Left ventricle myocardium inferior (tissue), 1 donor: ENCODE measurements at places on chromosomes 16 and 17.

DNA sequence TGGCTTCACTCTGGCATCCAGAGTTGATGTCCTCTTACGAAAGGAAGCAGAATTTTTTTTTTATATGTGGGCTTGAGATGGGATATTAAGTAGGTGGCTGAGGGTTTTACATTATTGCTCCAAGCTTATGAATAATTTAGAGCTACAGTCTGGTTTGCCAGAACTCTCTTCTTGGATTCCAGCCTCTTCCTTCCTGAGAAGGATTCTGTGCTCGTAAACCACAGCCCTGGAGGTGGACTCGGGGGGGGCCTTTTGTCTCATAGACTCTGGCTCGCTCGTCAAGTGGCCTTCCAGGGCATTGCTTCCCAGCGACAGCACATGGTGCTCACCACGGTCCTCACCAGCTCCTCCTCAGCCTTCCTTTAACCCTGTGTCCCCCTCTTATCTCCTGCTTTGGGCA, 43.2 kb downstream of the TMEM11 start:
- peaks cover 92% of the 10 kb centered on the region for H3K4me1 ChIP-seq
- peak overlapping the region; percentile 49 for H3K27ac ChIP-seq
- no peak for DNase-seq
- H3K4me3 ChIP-seq: no peak overlapping the region
- H3K27me3 ChIP-seq: no peaks in the 10 kb centered on the region

DNA sequence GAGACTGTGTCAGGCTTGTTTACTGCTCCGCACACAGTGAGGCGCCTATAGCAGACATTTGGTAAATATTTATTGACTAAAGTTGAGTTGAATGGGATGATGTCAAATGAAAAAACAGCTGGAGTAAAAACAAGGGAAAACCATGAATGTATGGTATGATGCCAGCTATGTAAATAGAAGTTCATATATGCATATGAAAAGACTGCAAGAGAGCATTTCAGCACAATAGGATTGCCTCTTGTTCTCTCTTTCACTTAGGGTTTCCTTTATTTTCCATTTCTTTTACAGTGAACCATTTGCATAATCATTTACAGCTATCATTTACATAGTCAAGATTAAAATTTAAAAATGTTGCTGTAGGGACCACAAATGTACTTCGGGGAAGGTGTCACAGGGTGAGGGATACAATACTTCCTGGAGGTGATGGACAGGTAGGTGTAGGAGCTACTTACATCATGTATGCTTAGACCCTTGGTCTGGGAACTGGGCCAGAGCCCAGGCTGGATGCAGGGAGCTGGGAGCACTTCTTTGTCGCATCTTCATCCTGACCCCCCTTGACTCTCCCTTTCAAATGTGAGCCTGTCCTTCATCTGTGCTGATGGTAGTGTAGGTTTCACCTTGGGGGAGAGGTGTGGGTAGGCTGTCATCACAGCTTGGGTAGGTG, 113.3 kb downstream of the UTP18 start:
- H3K27ac ChIP-seq: no peak overlapping the region
- no peaks in the 10 kb centered on the region for H3K36me3 ChIP-seq
- H3K4me3 ChIP-seq: no peak overlapping the region
- DNase-seq: no peak
- no peaks in the 10 kb centered on the region for H3K4me1 ChIP-seq

- peak overlapping the region; percentile 50 for H3K4me3 ChIP-seq
- H3K27ac ChIP-seq: no peak overlapping the region
- H3K4me1 ChIP-seq: peaks cover 6% of the 10 kb centered on the region
- no peaks in the 10 kb centered on the region for H3K36me3 ChIP-seq
- H3K27me3 ChIP-seq: no peaks in the 10 kb centered on the region
Observed at GRCh38 chr17:55845385-55845784, 94.5 kb downstream of the PCTP start.

- no peak overlapping the region for H3K4me3 ChIP-seq
- H3K27ac ChIP-seq: no peak overlapping the region
- H3K36me3 ChIP-seq: no peaks in the 10 kb centered on the region
Observed at GRCh38 chr17:83160443-83161297, 81.3 kb downstream of the METRNL start.

DNA sequence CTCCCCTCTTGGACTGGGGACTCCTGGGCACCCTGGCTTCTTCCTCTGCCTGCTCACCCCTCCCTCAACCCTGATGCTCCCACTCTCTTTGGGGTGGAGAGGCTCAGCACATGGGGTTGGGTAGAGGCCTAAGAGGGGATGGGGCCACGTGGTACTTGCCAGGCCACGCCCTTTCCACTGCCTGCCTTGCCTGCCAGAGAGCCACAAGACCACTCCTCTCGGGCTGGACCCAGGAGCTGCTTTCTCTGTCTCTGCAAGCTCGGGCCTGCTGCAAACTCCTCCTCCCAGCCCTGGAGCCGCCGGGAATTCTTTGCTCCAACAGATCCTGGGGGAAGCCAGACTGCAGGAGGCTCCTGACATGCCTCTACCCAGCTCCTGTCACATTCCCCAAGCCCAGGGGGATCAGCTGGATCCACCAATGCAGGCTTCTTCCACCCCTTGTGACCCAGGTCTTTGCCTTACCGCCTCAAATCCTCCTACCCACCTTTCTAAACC, 11.8 kb downstream of the DLX4 start:
- peaks cover 99% of the 10 kb centered on the region for H3K27me3 ChIP-seq
- H3K4me1 ChIP-seq: no peaks in the 10 kb centered on the region
- DNase-seq: no peak
- H3K36me3 ChIP-seq: no peaks in the 10 kb centered on the region
- no peak overlapping the region for H3K4me3 ChIP-seq

DNA sequence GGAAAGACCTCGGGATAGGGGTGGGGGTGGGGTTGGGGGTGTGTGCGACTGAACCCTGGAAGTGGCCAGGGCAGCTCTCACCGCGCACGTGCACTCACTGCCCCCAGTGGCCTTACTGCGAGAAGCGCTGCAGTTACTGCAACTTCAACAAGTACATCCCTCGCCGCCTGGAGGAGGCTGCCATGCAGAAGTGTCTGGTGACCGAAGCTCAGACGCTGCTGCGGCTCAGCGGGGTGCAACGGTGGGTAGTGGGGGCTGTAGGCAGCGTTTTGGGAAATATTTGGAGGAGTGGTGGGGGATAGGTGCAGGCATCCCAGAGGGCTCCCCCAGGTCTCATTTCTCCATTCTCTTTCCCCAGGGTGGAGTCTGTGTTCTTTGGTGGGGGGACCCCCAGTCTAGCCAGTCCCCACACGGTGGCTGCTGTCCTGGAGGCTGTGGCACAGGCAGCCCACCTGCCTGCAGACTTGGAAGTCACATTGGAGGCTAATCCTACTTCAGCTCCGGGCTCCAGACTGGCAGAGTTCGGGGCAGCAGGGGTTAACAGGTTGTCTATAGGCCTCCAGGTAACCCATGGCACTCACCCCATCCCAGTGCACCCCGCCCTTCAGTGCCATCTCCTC, 972 bp downstream of the RSAD1 start:
- DNase-seq: peak; percentile 70
- H3K4me1 ChIP-seq: peaks cover 56% of the 10 kb centered on the region
- peak overlapping the region; percentile 90 for H3K27ac ChIP-seq
- H3K36me3 ChIP-seq: peaks cover 26% of the 10 kb centered on the region
- peak overlapping the region; percentile 85 for H3K4me3 ChIP-seq
- peaks cover 12% of the 10 kb centered on the region for H3K27me3 ChIP-seq

DNA sequence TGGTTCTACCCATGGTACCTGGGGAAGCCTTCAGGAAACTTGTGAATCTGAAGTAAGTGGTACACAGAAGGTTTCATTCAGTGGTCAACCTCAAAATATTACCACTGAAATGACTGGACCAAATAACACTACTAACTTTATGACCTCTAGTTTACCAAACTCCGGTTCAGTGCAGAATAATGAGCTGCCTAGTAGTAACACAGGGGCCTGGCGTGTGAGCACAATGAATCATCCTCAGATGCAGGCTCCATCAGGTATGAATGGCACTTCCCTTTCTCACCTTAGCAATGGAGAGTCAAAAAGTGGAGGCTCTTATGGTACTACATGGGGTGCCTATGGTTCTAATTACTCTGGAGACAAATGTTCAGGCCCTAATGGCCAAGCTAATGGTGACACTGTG, 55.9 kb upstream of the SLC5A11 start:
- peaks cover 18% of the 10 kb centered on the region for H3K4me1 ChIP-seq
- no peaks in the 10 kb centered on the region for H3K27me3 ChIP-seq
- H3K36me3 ChIP-seq: peaks cover 77% of the 10 kb centered on the region
- no peak for DNase-seq
- no peak overlapping the region for H3K27ac ChIP-seq

GRCh38 chr16:3063625-3064386, 1.6 kb upstream of the IL32 start:
- DNase-seq: no peak
- peaks cover 51% of the 10 kb centered on the region for H3K4me1 ChIP-seq
- no peaks in the 10 kb centered on the region for H3K27me3 ChIP-seq
- peaks cover 9% of the 10 kb centered on the region for H3K36me3 ChIP-seq
- H3K27ac ChIP-seq: peak overlapping the region; percentile 80
- H3K4me3 ChIP-seq: no peak overlapping the region

GRCh38 chr16:11560701-11561453, 25.8 kb downstream of the LITAF start:
- H3K4me1 ChIP-seq: peaks cover 58% of the 10 kb centered on the region
- DNase-seq: no peak
- peak overlapping the region; percentile 5 for H3K4me3 ChIP-seq
- peaks cover 8% of the 10 kb centered on the region for H3K36me3 ChIP-seq
- no peaks in the 10 kb centered on the region for H3K27me3 ChIP-seq

- DNase-seq: no peak
- H3K36me3 ChIP-seq: no peaks in the 10 kb centered on the region
- H3K4me1 ChIP-seq: peaks cover 21% of the 10 kb centered on the region
- H3K27ac ChIP-seq: peak overlapping the region; percentile 2
- no peaks in the 10 kb centered on the region for H3K27me3 ChIP-seq
- no peak overlapping the region for H3K4me3 ChIP-seq
Observed at GRCh38 chr16:12801511-12802042, 2.1 kb downstream of the CPPED1 start.

- peaks cover 12% of the 10 kb centered on the region for H3K27me3 ChIP-seq
- no peak overlapping the region for H3K27ac ChIP-seq
- H3K36me3 ChIP-seq: no peaks in the 10 kb centered on the region
- DNase-seq: no peak
Observed at GRCh38 chr16:67384778-67385510, 8.4 kb downstream of the TPPP3 start.

DNA sequence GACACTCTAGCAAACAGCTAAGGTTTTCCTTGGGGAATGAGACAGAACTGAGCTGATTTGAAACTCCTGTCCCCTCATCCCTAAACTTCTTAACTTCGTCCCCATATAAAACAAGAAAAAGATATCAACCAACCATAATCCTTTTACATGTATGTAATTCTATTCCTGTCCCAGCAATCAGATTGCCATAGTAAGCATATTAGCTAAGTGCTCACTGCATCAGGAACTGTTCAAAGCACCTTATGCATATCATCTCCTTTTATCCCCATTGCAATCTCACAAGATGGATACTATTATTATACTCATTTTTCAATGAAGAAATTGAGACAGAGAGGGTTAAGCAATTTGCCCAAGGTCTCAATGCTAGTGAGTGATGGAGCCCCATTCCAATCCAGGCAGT, 6.8 kb downstream of the KIF18B start:
- no peak overlapping the region for H3K27ac ChIP-seq
- peaks cover 21% of the 10 kb centered on the region for H3K4me1 ChIP-seq
- H3K36me3 ChIP-seq: no peaks in the 10 kb centered on the region

DNA sequence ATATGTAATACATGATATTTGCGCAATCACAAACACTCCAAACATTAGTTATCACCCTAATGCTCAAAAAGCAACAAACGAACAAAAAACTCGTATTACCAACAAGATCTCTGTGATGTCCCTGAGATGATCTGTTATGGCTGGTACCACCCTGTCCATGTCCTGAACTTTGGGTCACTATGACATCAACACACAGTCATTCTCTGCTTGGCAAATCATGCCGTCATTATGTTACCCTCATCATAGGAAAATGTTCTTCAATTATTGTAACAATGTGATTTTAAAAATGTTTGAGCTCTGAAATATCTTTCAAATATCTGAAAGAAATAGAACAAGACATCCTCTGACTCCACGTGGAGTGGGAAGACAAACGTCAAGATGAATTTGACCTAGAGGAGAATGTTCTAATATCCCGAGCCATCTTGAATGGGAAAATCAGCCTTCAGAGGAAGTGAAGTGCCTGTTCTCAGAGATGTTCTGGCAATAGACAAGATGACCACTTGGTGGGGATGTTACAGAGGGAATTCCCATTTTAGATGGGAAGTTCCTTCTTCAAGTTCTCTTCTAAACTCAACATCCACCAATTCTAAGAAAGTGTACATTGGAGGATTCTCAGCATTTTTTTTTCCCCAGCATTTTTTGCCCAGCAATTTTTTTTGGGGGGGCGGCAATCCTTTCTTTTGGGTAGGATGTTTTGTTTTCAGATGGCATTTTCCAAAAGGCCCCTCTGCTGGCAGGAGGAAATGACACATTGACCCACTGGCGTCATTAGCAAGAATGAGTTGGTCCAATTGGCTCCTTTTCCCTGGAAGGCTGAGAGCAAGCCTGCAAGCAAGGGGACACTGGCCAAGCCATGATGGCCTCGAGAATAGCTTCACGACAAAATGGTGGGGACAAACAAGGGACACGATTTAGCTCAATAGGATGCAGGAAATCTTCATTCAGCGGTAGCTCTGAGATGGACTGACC, 3.7 kb upstream of the HSD17B2 start:
- no peaks in the 10 kb centered on the region for H3K4me1 ChIP-seq
- H3K4me3 ChIP-seq: no peak overlapping the region
- H3K27ac ChIP-seq: no peak overlapping the region
- H3K36me3 ChIP-seq: no peaks in the 10 kb centered on the region
- no peak for DNase-seq
- H3K27me3 ChIP-seq: peaks cover 52% of the 10 kb centered on the region

DNA sequence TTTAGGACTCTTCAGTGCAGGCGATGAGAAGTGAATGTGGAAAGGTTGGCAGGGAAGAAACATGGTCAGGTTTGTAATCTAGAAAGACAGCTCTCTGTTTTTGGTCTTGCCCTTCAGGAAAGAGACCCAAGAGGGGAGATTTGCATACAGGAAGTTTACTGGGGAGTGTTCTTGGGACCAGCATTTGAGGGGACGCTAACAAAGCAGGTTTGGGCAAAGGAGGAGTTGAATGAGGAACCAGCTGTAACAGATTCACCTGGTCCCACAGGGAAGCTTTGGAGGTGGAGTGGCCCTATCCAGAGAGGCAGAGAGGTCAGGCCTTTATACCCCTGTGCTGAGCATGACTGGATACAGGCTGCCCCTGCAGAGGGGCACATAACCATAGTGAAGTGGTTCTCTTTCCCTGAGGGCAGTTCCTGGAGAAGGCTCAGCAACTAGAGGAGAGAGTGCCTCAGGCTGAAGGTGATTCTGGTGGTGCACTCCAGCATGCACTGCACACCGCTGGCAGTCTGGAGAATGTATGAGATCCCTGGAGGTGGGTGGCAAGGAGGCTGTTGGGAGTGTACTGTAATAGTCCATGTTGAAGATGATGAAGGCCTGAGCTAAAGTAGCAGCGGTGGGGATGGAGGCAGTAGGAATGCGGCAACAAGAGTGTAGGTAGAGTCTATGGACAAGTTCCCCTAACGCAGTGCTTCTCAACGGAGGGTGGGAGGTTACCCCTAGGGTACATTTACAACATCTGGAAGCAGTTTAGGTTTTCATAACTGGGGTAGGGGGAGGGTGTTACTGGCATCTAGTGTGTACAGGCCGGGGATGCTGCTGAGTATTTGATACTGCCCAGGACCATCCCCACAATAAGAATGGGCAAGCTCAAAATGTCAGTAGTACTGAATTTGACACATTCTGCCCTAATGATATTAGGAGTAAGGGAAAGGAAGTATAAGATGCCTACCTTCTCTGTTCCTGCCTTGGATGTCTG, 37.2 kb downstream of the MAP2K6 start:
- DNase-seq: no peak
- H3K36me3 ChIP-seq: no peaks in the 10 kb centered on the region
- peaks cover 9% of the 10 kb centered on the region for H3K4me1 ChIP-seq
- no peak overlapping the region for H3K27ac ChIP-seq
- no peaks in the 10 kb centered on the region for H3K27me3 ChIP-seq
